ENCODE measurements at places on chromosomes 5 and 9.

DNA sequence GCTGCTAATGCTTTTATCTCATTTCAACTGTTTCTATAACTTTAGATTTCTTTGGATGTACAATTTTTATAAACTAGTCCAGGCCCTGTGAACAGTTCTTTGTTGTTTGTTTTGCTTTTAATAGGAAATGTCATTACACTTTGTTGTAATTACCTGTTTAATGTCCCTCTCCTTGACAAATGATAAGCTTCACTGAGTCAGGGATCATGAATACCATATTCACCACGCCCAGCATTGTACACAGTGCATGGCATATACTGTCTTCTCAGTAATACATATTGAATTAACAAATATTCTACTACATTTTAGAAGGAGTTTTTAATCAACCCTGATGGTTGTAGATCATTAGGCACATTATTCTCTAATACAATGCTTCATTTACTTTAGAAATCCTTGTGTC, 1105.0 kb downstream of the MAT2B start:
- DNase-seq: no peak

DNA sequence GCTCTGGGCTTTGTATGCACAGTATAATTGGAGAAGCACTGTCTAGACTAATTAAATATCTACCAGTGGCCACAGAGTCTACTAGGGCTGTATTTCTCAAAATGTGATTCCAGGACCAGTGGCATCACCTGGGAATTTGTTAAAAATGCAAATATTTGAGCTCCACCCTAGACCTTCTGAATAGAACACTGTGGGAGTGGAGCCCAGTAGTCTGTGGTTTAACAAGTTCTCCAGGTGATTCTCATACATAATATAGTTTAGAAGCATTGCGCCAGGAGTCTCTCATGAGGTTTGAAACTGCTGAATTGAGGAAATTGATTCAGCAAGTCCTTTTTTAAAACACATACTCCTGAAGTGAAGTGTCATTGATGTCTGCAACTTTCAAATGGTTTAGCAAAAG, 74.7 kb downstream of the FCHO2 start:
- no peak for DNase-seq

GRCh38 chr5:12883395-12883794, 979.1 kb upstream of the CTNND2 start:
- DNase-seq: no peak

DNA sequence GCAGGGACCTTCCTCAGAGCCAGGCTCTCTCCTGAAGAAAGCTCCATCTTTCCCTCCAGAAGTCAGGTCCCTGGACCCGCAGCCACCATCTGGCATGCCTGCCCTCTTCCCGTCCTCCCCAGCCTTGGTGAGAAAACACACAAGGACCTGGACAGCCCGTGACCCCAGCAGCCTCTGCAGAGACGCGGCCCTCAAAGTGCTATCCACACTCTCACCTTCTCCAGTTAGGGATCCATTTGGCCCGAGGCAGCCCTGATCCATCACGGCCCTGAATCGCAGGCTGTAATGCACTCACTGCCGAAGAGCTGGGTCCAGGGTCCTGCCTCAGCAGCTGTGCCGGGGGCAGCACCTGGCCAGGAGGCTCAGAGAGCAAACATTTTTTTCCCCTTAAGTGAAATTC, 185.1 kb downstream of the OLFM1 start:
- no peak for DNase-seq

GRCh38 chr5:68843624-68844364, 250.0 kb upstream of the SLC30A5 start:
- DNase-seq: peak; percentile 19

GRCh38 chr5:94932259-94932658, 313.8 kb downstream of the SLF1 start:
- no peak for DNase-seq

DNA sequence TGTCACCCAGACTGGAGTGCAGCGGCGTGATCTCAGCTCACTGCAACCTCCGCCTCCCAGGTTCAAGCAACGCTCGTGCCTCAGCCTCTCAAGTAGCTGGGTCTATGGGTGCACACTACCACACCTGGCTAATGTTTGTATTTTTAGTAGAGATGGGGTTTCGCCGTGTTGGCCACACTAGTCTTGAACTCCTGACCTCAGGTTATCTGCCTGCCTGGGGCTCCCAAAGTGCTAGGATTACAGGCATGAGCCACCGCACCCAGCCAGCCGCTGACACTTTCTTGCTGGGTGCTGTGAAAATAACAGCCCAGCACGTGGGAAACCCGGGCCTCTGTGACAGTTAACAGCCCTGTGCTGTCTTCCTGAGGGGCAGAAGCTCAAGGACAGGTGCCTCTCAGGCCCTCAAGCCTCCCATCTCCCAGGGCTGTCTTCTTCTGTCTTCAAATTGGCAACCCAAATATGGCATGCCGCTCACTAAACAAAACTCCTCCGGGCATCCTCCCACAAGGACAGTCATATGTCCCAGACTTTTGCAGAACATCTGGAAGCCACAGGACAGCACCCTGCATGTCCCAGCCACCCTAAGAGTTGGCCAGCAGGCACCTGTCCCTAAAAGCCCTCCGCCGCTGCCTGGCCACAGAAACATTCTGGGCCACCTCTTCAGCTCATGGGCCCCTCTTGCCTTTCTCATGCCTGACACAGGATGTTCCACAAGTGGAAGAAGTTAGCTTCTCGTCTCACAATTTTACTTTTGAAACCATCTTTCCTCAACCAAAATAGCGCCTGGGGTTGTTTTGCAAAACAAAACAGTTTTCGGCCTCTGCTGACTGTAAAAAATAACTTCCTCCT, 233.6 kb downstream of the SYK start:
- DNase-seq: no peak

DNA sequence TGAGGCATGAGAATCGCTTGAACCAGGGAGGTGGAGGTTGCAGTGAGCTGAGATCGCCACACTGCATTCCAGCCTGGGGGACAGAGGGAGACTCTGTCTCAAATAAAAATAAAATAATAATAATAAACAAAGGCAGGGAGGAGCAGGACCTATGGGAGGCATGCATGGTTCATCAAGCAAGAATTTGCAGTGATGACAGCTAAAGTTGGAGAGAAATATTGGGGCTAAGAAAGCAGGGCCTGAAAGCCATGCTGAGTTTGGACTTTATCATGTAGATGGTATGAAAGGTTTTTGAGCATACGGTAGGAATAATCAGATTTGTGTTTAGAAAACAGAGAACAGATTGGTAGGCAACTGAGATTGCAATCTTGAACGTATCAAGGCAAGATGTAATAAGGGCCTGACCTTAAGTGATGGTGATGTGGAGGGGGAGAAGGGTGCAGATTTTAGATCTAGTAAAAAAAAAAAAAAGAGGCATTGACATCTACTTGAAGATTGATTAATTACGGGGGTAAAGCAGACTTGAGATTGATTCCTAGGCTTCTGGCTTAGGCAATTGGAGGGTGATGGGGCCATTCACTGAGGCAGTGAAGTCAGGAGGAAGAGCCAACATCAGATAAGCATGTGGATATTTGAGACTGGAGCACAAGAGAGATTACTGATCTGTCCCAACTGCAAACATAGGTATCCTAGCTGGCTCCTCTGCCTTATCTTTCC, 50.7 kb downstream of the CFAP95 start:
- DNase-seq: peak; percentile 67

DNA sequence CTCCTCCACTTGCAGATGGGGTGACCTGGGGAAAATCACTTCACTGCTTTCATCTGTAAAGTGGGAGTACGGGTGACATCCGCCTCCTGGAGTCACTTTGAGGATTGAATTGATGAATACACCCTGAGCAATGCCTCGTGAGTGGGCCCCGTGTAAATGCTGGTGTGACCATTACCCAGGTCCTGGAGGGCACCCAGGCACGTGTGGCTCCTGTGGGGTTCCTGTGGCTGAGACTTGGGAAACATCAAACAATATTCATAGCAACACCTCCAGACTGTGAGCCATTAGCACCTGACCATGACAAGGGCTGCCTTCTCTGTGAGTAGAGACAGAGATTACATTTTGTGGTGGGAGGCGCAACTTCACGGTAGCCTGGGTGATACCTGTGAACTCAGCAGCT, 11.4 kb downstream of the MRPL36 start:
- DNase-seq: no peak

DNA sequence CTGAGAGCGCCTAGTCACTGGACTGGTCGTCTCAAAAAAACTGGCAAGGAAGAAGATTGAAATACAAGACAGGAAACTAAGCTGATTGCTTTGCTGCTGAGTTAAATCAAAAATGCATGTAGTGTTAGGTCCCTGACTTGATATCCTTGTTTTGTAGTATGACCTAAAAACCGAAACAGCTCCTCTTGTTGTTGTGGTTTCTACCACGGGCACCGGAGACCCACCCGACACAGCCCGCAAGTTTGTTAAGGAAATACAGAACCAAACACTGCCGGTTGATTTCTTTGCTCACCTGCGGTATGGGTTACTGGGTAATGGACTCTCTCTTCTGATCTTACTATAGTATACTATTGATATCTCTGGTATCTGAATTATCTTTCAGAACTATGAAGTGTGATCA, 4.3 kb downstream of the MTRR start:
- no peak for DNase-seq

Measured in EH (cell line).